ENCODE measurements at places on chromosomes 6 and 20.

GRCh38 chr6:44203955-44204354, 12.8 kb upstream of the MYMX start:
- DNase-seq: no peak

DNA sequence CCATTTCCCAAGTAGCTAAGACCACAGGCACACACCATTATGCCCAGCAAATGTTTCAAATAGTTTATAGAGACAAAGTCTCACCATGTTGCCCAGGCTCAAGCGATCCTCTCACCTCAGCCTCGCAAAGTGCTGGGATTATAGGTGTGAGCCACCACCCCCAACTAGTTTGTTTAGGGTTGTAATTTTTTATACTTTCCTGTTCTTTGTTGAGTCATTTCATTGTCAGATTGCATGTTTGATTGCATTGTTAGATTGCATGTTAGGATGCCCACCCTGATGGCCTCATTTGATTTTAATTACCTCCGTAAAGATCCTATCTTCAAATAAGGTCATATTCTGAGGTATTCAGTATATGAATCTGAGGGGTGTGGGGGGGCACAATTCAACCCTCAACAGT, 73.3 kb upstream of the SASH1 start:
- no peak for DNase-seq

DNA sequence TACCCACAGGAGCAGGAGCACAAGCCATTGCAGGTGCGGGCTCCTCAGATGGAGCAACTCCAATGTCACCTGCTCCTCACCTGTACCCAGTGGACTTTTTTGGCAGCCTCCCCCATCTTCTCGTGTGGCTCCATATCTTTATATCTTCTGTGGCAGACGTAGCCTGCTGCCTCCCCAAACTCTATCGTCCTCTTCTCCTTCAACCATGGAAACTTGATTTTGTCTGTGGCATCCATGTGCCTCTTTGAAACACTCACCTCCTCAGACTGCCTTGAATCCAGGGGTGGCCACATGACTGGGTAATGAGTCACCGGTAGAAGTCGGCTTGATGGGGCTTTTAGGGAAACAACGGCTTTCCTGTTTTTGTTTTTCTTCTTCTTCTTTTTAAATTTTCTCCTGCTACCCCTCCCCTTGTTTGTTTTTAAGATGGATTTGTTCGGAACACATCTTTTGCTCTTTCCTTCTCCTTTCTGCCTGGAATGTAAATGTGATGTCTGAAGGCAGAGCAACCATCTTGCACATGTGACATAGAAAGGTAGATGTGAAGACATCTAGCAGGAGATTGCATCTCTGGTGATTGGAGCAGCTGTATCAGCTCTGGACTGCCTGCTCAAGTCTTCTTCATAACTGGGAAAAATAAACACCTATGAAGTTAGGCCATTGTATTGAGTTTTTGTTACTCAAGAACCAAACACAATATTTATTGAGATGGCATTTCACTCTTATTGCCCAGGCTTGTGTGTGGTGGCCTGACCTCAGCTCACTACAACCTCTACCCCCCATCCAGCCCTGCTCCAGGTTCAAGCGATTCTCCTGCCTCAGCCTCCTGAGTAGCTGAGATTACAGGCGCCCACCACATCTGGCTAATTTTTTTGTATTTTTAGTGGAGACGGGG, 69.9 kb upstream of the DDR1 start:
- peak; percentile 39 for DNase-seq

GRCh38 chr20:49699200-49699992, 14.3 kb downstream of the B4GALT5 start:
- no peak for DNase-seq

DNA sequence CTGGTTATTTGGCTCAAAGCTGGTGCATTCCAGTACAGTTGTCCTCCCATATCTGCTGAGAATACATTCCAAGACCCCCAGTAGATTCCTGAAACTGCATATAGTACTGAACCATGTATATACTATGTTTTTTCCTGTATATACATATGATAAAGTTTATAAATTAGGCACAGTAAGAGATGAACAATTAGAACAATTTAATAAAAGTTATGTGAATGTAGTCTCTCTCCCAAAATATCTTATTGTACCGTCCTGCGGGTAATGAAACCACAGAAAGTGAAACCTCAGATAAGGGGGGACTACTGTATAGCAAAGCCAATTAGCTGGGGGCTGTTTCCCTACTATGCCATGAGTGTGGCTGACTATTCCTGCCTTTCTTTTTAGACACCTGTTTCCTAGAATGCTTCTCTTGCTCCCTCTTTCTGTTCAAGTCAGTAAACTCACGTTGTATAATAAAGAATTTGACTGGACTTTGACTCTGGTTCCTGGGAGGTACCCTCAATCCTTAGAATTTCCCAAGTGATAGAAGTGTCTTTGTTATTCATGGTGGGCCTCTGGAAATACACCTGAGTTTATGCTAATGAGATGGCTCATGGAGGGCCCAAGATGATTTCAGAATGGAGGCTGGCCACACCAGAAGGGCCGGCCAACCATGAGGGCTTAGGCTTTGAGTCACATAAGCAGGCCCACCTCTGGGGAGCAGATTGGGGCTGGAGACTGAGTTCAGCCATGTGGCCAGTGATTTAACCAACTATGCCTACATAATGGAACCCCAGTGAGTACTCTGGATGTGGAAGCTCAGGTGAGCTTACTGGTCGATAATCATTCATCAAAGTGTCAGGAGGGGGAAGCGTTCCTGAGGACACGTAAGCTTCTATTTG, 689 bp upstream of the BLOC1S5 start:
- no peak for DNase-seq

- no peak for DNase-seq
These were observed 27.8 kb downstream of the FGD2 start for GRCh38 chr6:37033255-37033654.

DNA sequence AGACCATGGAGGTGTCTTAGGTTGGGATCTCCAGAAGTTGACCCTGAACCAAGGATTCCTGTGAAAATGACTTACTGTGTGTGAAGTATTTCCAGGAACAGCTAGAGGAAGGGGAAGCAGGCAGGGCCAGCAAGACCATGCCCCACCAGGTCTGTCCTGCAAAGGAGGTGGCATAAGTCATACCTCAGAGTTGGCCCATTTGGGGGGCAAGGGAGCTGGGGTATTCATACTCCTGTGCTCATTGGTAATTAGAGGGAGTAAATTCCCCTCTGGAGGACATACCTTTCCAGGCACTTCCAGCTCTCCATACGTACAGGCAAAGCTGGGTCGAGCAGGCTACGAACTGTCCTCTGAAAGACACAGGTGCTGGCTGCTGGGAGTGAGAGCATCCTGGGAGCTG, 72.4 kb downstream of the STK35 start:
- no peak for DNase-seq

DNA sequence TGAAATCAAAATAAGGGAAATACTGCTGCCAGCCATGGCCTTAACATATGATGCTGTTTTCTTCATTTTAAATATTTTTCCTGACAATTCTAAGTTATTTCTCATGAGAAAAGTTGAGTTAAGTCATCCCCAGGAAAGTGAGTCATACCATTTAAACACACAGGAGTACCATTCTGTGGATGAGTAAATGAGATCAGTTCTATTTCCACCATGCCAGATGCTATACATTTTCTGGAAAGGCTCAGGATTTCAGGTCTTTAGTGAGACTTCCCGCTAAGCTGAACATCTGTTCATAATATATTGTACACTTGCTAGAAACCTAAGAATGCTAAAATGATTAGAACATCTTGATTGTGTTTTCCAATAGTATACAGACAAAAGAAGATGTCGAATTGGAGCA, 256.2 kb upstream of the MANEA start:
- no peak for DNase-seq

DNA sequence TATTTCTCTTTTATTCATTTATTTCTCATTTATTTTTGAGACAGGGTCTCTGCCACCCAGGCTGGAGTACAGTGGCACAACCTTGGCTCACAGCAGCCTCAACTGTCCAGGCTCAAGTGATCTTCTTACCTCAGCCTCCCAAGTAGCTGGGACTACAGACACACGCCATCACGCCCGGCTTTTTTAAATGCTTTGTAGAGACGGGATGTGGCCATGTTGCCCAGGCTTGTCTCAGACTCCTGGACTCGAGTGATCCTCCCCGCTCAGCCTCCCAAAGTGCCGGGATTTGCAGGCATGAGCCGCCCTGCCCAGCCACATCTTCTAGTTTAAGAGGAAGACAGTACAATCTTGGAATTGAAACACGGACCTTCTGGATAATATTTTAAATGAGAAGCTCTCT, 21.6 kb upstream of the FOXF2 start:
- DNase-seq: no peak

DNA sequence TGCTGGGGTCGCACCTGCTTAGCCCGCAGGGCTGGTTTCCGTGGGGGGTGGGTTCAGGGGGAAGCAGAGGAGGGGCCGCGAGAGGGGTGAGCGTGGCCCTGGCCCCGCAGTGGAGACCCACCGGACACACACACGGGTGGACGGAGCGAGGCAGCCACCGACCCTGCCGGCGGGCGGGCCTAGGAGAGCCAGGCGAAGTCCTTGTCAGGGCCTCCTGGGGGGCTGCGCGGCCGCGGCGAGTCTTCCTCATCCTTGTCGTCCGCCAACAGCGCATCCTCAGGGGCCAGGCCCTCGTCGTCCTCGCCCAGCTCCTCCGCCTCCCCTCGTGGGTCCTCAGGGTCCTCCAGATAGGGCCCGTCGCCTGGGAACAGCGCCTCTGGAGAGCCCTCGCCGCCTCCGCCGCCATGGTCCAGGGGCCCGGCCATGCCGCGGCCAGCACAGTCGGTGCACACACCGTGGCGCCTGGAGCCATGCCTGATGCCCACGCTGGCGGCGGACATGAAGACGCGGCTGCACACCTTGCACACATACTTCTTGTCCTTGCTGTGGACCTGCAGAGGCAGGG, 7.3 kb downstream of the SLC2A4RG start:
- DNase-seq: no peak

DNA sequence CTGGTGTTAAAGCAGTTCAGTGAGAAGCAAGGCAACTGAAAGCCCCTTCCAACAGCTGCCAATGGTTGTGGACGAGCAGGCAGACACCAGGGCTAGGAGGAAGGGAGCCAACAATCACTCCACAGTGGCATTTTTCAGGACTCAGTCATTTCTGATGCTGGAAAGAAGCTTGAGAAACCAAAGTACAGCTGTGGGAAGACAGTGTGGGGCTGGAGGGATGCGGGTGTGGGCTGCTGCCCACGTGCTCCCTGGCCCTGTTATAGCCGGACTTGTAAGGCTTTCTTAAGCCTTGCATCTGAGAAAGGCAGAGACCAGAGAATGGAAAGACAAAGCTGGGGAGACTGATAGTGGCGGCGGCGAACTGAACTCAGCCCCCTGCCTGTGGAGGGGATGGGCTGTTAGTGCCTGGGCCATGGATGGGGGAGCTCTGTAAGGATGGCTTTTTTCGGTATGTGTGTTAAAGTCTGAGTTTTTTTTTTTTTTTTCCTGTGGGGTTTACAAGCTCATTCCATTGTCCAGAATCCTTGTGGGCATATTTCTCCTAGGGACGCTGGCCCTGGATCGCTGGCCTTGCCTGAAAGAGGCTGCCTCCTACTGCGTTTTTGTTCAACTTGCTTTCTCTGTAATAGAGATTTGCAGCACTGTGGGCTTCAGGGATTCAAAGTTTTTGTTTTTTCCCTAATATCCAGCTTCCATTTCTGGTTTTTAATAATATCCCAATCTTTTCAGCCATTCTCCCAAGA, 91.7 kb downstream of the GJA10 start:
- DNase-seq: no peak

- DNase-seq: no peak
These were observed 65.8 kb downstream of the E2F3 start for GRCh38 chr6:20467437-20467836.

- no peak for DNase-seq
These were observed 33.0 kb upstream of the RIPOR2 start for GRCh38 chr6:24968783-24969182.

GRCh38 chr6:103236923-103237322, 1622.8 kb downstream of the HACE1 start:
- DNase-seq: no peak

DNA sequence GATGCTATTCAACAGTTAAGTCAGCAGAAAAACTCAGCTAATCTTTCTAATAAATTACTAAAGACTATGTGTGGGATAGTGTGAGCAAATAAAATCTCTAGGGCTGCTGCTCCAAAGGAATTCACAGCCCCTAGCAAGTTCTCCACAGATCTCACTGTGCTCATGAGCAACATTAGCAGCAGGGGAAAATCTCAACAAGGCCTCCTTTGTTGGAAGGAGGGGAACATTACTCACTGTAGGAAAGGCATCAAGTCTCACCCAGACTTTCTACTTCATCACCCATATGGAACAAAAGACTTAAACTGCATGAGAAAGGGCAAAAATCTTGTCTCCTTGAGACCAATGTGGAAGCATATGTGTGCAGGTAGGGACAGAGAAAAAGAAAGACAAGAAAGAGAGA, 726.4 kb upstream of the SLC35B3 start:
- no peak for DNase-seq

- peak; percentile 66 for DNase-seq
These were observed 235.2 kb upstream of the TAB2 start for GRCh38 chr6:149082320-149082719.

- no peak for DNase-seq
These were observed 134.6 kb upstream of the EEF1E1 start for GRCh38 chr6:8236956-8237355.

Data from activated naive CD8-positive, alpha-beta T cell treated with anti-CD3 and anti-CD28 coated beads, Interleukin-2, amount 50 U/mL, for 16 hours (primary cell).